ENCODE measurements at places on chromosomes 5 and 9. TPM values are rescaled to one million over a fixed set of nuclear protein-coding genes. Genes with fewer than 3 reads are reported as not detected.

The IRX1 gene
- not detected for total RNA-seq

DNA sequence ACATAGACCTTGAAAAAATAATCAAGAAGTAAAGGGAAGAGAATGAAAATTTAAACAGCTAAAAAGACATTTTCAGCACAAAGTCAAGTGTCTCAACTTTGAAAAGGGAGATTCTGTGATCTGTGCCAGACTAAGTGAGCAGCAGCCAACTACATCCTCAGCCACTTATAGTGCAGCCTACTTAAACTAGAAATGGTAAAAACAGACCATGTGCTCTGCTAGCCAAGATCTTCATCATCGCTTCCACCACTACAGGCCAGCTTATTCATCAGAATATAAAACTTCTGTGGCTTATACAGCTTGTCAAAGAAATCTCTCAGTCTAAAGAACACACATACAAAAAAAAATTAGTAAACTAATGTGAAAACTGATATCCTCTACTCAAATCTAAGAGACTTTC lies 63.5 kb downstream of the CEMIP2 start:
- peaks cover 37% of the 10 kb centered on the region for H3K36me3 ChIP-seq
- H3K27ac ChIP-seq: no peak overlapping the region
- H3K4me3 ChIP-seq: no peak overlapping the region
- DNase-seq: no peak

GRCh38 chr5:68652534-68652965 lies 437.0 kb downstream of the PIK3R1 start:
- no peaks in the 10 kb centered on the region for H3K27me3 ChIP-seq
- DNase-seq: peak; percentile 21
- peaks cover 13% of the 10 kb centered on the region for H3K4me1 ChIP-seq
- H3K27ac ChIP-seq: peak overlapping the region; percentile 25
- no peaks in the 10 kb centered on the region for H3K36me3 ChIP-seq

DNA sequence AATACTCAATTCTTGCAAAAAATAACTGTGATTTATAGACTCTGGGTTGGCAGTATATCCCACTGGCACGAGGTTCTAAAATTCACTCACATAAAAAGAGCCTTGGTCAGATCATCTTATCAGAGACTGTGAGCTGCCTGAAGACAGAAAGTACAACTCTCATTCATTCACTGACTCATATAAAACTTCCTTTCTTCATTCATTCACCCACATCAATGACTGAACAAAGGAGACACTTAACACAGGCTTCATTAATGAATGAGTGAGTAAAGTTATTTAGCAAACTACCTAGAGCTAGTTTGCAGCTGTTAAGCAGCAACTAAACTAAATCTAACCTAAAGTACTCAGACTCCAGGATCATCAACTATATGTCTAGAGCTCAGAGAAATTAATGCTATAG lies 214.7 kb downstream of the DENND1A start:
- no peak overlapping the region for H3K4me3 ChIP-seq
- H3K4me1 ChIP-seq: no peaks in the 10 kb centered on the region
- H3K36me3 ChIP-seq: no peaks in the 10 kb centered on the region
- H3K27ac ChIP-seq: no peak overlapping the region
- DNase-seq: no peak

The GDA gene
- total RNA-seq: 0.62 TPM

The MYMK gene
- total RNA-seq: not detected

All from gastrocnemius medialis (tissue), 4 donors.